ENCODE measurements at places on chromosomes 1 and 21.

DNA sequence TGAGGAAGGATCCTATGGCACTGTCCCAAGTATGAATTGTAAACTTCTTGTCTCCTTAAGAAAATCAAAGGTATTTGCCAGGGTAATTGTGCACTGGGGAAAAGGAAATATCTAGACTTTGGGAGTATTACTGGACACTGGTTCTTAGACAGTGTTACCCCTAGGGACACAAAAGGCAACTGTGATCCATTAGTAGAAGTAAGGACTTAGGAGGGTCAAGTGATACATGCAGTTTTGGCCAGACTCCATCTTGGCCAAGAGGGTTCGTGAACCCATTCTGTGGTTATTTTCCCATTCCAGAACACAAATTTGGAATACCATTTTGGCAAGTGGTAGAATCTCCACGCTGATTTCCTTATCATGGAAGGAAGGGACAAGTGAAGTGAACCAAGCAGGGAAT is 98.1 kb downstream of the TM2D1 start:
- no peak for DNase-seq

DNA sequence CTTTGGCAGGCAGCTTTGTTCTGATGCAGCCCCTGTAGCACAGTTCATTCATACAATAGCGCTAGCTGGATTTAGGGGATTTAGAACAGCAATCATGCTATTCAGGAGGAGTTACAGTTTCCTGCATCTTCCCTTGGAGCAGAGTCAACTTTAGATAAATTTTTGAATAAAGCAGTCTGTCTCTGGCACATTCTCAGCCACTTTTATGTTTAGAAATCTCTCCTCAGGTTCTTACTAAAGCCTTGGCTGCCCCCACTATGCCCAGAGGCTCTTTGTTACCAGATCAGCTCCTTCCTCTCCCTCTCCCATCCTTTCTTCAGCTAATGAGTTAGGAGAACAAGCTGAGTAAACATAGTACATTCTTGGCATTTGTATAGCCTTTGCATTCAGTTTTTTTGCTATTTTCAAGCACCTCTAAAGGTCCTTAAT is 17.0 kb upstream of the PIGC start:
- DNase-seq: no peak

- DNase-seq: no peak
Measured at GRCh38 chr1:157542676-157543075, 9.6 kb downstream of the FCRL5 start.

- DNase-seq: no peak
Measured at GRCh38 chr1:212574732-212575131, 33.8 kb upstream of the ATF3 start.

DNA sequence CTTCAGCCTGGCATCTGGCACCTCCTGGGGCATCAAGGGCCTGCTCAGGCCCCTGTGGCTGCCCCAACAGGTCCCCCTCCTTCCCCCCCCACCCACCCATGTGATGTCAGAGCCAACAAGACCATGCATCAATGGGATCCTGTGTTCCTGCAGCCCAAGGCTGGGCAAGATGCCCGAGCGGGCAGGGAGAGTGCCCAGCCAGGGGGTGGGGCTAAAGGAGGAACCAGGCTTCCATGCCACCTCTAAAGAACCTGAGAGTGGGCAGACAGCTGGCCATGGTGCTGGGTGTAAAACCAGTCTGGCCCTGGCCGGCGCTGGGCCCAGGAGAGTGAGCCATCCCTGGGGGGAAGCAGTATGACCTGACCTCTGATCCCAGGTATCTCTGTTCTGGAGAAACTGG is 7.6 kb downstream of the COL16A1 start:
- no peak for DNase-seq

- no peak for DNase-seq
Measured at GRCh38 chr1:6870571-6870970, 85.3 kb downstream of the CAMTA1 start.

DNA sequence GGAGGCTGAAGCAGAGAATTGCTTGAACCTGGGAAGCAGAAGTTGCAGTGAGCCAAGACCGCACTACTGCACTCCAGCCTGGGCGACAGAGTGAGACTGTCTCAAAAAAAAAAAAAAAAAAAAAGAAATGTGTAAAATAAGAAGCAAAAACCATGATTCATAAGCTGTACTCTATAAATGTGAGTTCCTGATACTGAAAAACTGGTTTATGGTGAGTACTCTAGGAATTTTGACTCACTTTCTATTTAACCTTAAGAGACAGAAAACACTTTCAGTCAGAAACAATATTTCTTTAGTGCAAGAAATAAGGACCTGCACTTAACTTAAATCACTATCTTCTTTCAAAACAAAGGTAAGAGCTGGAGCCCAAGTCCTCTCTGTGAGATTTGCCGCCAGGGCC is 19.9 kb upstream of the POU2F1 start:
- DNase-seq: no peak

- DNase-seq: no peak
Measured at GRCh38 chr1:13774121-13774520, 74.1 kb downstream of the PRDM2 start.

GRCh38 chr1:226034482-226034881 is 28.0 kb upstream of the H3-3A start:
- DNase-seq: peak; percentile 97

DNA sequence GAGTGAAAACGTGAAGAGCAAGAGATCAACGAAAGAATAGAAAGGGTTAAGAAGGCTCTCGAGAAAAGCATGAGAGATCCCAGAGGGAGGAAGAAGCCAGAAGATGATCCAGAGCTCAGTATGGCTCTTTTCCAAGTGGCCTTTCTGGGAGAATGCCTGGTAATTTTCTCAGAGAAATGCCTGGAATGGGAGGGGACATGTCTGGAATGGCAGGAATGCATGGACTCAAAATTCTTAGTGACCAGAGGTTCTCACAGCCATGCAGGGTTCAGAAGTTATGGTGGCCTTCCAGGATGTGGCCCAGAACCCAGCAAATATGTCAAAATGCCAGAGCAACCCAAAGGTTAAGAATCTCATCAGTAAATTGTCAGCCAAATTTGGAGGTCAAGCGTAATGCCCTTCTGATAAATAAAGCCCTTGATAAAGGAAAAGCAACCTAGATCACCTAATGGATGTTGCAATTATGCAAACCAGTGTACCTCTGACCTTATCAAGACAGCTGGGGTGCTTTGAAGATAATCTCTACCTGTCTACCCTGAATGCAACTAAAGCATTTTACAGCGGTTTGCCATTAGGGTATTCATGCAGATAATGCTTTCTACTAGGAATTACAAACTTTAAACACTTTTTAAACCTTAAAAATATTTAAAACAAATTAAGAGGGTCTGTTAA is 53.1 kb downstream of the NBPF6 start:
- DNase-seq: no peak

DNA sequence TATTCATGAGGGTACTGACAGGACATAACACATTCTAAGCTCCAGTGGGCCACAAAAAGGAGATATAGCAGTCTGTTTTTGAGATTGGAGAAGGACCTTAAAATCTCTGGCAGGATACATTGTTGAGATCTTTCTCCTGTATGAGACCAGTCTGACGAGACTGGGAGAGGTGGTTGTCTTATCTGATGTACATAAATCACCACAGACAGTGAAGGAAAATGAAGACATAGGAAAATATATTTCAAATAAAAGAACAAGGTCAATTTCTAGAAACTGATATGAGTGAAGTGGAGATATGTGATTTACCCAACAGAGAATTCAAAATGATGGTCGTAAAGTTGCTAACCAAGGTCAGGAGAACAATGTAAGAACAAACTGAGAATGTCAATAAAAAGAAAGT is 21.3 kb upstream of the EGLN1 start:
- DNase-seq: no peak

- DNase-seq: no peak
Measured at GRCh38 chr1:33637846-33638440, 165.5 kb downstream of the ZSCAN20 start.

- DNase-seq: peak; percentile 31
Measured at GRCh38 chr1:199855580-199855979, 171.9 kb upstream of the NR5A2 start.

DNA sequence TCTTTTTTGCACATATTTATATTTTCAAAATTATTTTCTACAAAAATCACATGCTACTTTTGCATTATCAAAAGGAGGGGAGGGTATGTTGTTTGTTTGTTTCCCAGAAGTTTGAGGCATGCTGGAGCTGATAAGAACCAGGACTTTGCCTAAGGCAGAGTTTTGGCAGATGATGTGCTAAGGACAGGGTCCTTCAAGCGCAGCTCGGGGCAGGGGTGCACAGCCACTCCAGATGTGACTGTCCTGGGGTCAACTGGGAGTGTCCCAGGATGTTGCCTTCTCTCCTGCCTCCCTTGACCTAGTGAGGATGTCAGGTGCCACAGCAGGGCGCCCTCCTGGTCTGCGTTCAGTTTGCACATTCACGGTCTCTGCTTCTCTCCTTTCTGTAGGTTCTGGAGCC is 42.6 kb upstream of the SRRM1 start:
- no peak for DNase-seq

DNA sequence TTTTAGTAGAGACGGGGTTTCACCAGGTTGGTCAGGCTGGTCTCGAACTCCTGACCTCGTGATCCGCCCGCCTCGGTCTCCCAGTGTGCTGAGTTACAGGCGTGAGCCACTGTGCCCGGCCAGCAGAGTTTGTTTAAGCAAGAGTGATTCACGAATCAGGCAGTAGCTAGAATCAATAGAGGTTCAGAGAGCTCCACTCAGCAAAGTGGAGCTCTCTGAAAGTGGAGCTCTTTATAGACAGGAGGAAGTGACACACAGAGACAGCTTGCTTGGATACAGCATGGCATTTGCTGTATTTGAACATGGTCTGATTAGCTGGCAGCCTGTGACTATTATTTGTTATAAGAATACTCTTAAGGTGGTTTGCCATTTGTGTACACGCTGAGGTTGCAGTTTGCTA is 27.1 kb upstream of the CD34 start:
- DNase-seq: no peak

DNA sequence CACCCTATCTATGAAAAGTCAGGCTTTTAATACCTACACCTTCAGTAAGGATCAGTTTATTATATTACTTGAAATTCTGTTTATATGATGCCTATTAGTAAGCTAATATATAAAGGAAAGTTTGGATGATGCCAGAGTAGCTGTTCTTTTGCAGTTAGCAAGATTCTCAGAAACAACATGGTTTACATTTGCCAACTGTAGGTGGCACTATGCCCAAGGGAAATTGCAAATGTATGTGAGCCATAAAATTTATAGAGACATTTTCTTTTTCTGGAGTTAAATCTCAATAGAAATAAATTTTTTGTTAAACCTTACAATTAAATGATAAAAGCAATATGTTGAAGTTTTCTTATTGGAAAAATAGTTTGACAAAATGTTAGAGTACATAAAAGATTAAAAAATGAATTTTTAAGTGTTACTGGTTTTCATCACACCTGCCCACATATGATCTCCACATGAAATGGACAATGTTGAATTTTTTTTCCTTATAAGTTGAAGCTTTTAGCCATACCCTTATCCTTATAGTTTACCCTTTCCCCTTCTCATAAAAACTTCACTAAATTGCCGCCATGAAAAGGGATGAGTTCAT is 32.1 kb upstream of the EPHX4 start:
- DNase-seq: peak; percentile 57

- peak; percentile 9 for DNase-seq
Measured at GRCh38 chr1:226937940-226938725, 2.0 kb upstream of the COQ8A start.

- no peak for DNase-seq
Measured at GRCh38 chr1:53620061-53620855, 118.7 kb downstream of the GLIS1 start.

- DNase-seq: no peak
Measured at GRCh38 chr1:203045821-203046594, 19.7 kb downstream of the PPFIA4 start.

- no peak for DNase-seq
Measured at GRCh38 chr1:167695756-167696561, 25.8 kb upstream of the MPZL1 start.

GRCh38 chr1:8560035-8560434 is 242.1 kb downstream of the SLC45A1 start:
- no peak for DNase-seq

DNA sequence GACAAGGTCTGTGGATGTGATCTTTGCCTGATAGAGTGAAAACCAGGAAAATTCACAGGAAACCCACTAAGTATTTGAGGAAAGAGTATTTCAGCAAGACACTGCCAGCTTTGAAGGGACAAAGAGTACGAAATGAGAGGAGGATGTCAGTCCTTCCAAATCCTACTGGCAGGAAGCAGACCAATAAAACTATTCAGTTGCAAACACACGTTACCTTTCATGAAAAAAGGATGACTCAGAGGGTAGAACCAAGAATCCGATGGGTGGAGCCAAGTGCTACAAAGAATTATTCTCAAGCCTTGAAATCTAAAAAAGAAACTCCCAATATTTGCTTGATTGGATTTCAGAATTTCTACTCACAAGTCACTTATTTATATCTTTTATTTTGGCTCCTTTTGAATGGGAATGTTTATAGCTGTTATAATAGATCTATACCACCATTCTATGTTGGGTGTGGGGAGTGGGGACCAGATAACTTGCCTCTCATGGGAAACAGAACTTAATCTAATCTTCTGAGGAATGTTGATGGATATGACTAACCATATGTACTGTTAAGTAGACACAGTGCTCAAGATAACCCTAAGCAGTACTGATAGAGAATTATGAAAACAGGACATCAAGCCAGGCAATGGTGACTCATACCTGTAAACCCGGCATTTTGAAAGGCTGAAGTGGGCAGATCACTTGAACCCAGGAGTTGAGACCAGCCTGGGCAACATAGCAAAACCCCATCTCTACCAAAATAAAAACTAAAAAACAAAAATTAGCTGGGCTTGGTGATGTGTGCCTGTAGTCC is 19.3 kb upstream of the HEATR1 start:
- no peak for DNase-seq
